Posterior vena cava (tissue), 2 donors: ENCODE measurements at places on chromosomes 4 and X. TPM values are rescaled to one million over a fixed set of nuclear protein-coding genes. Genes with fewer than 3 reads are reported as not detected.

Gene CXCL1
- 2.2 TPM for total RNA-seq

Gene SCML2
- 3.0 TPM for total RNA-seq

Gene SSX1
- total RNA-seq: not detected

Gene GAGE12H
- total RNA-seq: not detected

Gene XG
- 5.4 TPM for total RNA-seq

Gene BST1
- total RNA-seq: 19.3 TPM

Gene SEPTIN11
- total RNA-seq: 140 TPM

Gene ZNF630
- total RNA-seq: 4.4 TPM

Gene STPG2
- total RNA-seq: 0.19 TPM

Gene STK32B
- total RNA-seq: 3.5 TPM

Gene EDA
- 4.8 TPM for total RNA-seq

Gene NKX3-2
- total RNA-seq: not detected

Gene ADGRG4
- 1.2 TPM for total RNA-seq

Gene NRK
- 4.8 TPM for total RNA-seq

Gene MAOA
- total RNA-seq: 90.5 TPM

Gene FGA
- total RNA-seq: 1.6 TPM

Gene ITGB1BP2
- total RNA-seq: 9.3 TPM

Gene GRK4
- total RNA-seq: 8.0 TPM

Gene EXOC1L
- not detected for total RNA-seq

Gene CT47B1
- not detected for total RNA-seq

Gene TMPRSS11A
- total RNA-seq: not detected

Gene CACNA1F
- total RNA-seq: 0.09 TPM

Gene GLUD2
- 2.0 TPM for total RNA-seq

Gene MAGEC2
- not detected for total RNA-seq

Gene CLDN22
- total RNA-seq: not detected

Gene CPEB2
- total RNA-seq: 45.8 TPM

Gene CORIN
- 0.32 TPM for total RNA-seq

Gene HERC5
- total RNA-seq: 3.7 TPM

Gene NKX1-1
- total RNA-seq: not detected

Gene ARSD
- 11.7 TPM for total RNA-seq

Gene VSIG4
- total RNA-seq: 72.8 TPM

Gene VEGFD
- total RNA-seq: 2.7 TPM

Gene GABRG1
- 0.05 TPM for total RNA-seq

Gene FGG
- total RNA-seq: 0.88 TPM

Gene SATL1
- total RNA-seq: not detected

Gene SASH3
- 11.6 TPM for total RNA-seq

Gene FAT1
- 75.5 TPM for total RNA-seq

Gene SPANXA1
- total RNA-seq: not detected

Gene DUSP9
- not detected for total RNA-seq

Gene GRIA3
- 15.2 TPM for total RNA-seq

Gene RIPPLY1
- total RNA-seq: 0.57 TPM

Gene GIMD1
- total RNA-seq: not detected

Gene SMIM10
- total RNA-seq: 17.0 TPM

Gene TLR10
- 0.38 TPM for total RNA-seq
